ENCODE measurements at places on chromosomes 3 and 15.

- DNase-seq, result no peak
Observed at GRCh38 chr3:56899851-56900250, 98.1 kb upstream of the ARHGEF3 start.

- DNase-seq, result no peak
Observed at GRCh38 chr3:108804437-108804836, 18.1 kb upstream of the TRAT1 start.

DNA sequence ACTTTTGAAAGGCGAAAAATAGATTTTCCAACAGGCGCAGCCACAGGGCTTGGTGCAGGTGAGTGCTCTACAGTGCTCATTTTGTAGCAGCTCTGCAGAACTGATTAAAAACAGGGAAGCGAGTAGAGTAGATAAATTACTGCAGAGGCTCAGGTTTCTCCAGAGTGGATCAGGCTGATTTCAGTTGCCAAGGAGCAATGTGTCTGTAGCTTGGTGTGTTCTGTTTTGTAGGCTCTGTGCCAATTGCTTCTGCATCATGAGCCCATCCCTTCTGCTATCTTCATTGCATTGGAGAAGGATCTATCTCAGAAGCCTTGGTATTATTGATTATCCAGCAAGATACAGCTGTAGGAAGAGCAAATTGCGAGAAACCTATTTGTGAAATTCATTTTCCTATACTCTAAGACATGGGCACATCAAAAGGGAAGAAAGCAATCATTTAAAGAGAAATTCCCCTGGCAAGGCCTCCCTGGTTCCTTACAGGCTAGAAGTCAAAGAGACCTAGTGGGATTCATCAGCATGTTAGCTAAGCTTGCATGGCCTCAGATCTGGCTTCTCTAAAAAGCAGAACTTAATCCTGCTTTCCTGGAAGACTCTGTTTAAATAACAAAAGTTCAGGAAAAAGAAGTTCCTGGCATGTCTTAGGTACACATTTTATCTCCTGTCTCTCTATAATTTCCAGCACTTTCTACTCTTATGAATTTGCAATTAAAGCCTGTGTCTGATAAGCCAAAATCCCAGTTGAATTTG is 432.4 kb upstream of the ATP10A start:
- no peak for DNase-seq

- DNase-seq, result no peak
Observed at GRCh38 chr3:108070356-108070755, 20.5 kb downstream of the CD47 start.

DNA sequence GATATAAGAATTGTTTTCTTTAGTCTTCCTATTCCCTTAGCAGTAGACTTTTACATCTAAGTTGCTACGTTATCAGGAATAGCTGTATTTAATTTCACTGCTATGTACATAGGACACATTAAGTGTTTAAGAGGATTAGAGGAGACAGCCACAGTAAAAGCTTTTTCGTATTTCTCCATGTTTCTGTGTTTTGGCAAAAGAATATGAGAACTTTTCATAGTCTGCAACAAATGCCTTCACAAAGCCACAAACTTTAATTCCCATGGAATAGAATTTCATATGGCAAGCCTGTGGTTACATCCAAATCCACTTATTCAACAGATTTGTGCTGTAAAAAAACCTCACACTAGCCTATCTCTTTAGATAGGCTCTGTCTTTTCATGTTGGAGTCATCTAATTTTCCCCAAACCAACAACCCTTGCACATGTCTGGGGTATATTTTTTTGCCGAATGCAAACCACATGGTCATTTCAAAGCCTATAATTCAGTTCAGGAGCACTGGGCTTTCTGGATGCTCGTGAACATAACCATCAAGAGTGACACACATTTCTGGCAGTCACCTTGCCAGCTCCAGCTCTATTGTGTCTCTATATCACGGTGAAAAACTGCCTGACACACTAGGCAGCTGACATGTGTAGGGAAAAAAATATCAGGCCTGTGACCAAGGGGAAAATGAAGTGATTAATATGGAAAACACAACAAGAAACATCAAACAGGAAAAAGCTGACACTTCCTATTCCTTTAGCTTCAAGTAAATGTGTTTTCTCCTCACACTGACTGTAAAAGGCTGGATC is 19.2 kb downstream of the PLD1 start:
- DNase-seq, result no peak

DNA sequence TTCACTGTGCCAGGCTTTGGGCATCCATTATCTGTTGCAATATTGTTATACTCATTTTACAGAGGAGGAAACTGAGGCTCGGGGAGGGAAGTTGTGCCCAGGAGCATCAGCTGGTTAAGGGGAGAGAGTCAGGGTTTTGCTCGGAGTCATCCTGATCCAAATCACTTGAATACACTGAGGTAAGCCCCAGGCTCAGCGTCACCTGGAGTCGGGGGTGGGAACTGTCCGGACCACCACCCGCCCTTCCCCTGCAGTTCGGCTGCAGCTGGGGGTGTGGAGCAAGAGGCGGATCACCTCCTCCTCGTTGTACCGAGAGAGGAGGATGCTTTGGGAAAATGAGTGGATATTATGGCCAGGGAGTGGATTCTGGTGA is 646 bp downstream of the HRH1 start:
- DNase-seq, result no peak

- DNase-seq, result no peak
Observed at GRCh38 chr3:119357190-119357589, 63.0 kb downstream of the ARHGAP31 start.

GRCh38 chr15:88108477-88108876 is 148.1 kb downstream of the NTRK3 start:
- no peak for DNase-seq

GRCh38 chr3:30286811-30287210 is 319.6 kb upstream of the TGFBR2 start:
- DNase-seq, result no peak

GRCh38 chr3:148211725-148212124 is 486.0 kb upstream of the AGTR1 start:
- no peak for DNase-seq

GRCh38 chr15:29099131-29099880 is 170.3 kb downstream of the NSMCE3 start:
- DNase-seq, result no peak

DNA sequence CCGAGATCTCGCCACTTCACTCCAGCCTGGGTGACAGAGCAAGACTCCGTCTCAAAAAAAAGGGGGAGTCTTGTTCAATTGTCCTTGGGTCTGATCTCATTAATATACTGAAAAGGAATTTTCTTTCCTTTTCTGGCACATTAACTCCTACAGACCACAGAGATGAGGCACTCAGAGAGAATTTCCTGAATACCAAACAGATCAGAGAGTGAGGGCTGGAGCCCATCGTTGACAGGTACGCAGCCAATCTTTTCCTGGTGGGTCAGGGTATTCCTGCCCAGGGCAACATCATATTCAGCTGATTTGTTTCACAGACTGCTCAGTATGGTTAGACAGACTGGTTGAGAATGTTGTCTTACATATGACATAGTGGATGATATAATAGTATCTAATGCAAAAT is 82.8 kb upstream of the TNFSF10 start:
- DNase-seq, result no peak

- no peak for DNase-seq
Observed at GRCh38 chr15:39455471-39455991, 125.3 kb upstream of the THBS1 start.

GRCh38 chr3:194572944-194573491 is 60.2 kb downstream of the TMEM44 start:
- no peak for DNase-seq

- DNase-seq, result no peak
Observed at GRCh38 chr15:96849271-96849900, 518.9 kb downstream of the NR2F2 start.

- DNase-seq, result no peak
Observed at GRCh38 chr3:120641696-120642246, 40.3 kb downstream of the HGD start.

GRCh38 chr3:180996415-180996932 is 6.9 kb upstream of the DNAJC19 start:
- no peak for DNase-seq

DNA sequence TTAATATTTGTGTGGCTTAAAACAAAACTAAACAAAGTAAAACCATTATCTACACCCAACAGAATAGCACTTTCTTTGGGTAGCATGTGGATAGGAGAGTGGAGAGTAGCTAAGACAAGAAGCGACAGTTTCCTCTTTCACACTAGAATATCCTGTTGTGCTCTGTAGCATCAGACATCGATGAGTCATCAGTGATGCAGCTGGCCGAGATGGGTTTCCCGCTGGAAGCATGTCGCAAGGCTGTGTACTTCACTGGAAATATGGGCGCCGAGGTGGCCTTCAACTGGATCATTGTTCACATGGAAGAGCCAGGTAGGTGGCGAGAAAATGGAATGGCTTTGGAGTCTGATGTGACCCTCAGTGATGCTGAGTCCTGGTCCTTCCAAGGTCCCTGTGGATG is 108.1 kb downstream of the USP13 start:
- no peak for DNase-seq

GRCh38 chr3:9833078-9833477 is 10.7 kb downstream of the RPUSD3 start:
- DNase-seq, result no peak

- no peak for DNase-seq
Observed at GRCh38 chr3:151276038-151276686, 2.2 kb downstream of the P2RY14 start.

- no peak for DNase-seq
Observed at GRCh38 chr3:68757157-68757556, 175.2 kb downstream of the TAFA4 start.

DNA sequence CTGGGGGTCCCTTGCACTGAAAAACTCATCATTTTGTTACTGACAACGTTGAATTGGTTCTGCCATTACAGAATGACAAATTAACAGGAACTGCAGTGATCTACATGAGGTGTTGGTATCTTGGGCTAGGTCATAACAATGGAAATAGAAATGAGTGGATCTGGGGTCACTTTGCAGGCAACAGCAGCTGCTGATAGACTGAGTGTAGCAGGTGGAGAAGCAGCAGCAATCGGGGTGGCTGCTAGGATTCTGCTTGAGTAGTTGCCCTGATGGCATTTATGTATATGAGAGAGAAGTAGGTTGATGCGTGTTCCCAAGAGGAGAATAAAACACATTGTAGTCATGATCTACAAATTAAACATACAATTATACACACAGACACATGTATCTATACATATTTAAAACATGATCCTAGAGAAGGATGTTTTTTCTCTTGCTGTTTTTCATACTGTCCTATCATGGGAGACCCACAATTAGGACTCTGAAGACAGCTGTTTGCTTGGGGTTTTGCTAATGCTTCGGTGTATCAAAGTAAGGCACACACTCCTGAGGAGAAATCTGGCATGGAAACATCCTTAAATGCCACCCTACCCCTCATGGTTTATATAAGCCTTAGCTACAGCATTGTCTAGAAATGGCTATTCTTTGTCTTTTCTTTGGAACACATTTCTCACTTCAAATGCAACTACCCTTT is 15.8 kb upstream of the THBS1 start:
- DNase-seq, result no peak

Measured in GM12864 (cell line).